GM19239 (cell line): ENCODE measurements at places on chromosomes 5 and 9.

GRCh38 chr9:109967651-109968642, 187.9 kb downstream of the PALM2AKAP2 start:
- no peak for DNase-seq

GRCh38 chr9:136828474-136829140, 13.7 kb upstream of the AJM1 start:
- DNase-seq: no peak

DNA sequence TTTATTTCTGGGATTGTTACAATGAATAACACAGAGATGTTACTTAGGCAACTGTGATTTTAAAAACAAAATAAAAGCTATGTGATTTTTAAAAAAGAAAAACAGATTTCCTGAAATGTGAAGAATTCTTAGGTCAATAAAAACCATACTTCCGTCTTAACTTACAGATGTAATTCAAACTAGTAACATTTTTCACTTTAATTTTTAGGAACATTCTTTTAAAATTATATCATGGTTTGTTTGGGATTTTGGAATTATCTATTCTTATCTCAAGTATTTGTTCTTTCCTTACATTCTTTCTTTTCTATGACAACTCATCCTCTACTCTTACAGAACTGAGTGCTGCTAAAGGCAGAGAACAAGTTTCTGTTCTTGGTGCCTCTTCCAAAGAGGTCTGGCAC, 159.5 kb downstream of the RAPGEF6 start:
- no peak for DNase-seq

DNA sequence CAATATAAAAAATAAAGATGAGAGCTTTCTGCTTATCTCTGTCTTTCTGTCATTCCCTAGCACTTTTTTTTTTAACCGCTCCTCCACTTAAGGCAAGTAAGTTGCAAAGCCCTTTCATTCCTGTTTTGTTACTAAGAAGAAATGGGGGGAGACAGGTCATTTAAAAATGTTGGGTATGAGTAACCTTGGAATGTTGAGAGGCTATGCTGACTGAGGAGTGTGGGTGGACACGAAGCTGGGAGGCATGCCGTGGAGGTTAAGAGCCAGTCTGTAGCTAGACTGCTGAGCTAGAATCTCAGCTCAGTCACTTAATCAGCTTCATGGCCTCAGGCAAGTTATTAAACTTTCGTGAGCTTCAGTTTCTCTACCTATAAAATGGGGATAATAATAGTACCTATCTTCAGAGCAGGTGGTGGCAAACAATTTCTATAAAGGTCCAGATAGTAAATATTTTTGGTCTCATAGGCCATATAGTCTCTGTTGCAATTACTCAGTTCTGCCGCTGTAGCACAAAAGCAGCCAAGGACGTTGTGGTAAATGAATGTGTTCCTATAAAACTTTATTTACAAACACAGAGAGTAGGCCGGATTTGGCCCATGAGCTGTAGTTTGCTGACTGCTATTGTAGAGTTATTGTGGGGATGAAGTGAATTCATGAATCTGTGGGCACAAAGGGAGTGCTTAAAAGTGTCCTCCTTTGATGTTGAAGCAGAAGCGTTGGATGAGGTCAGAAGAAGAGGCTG, 220.0 kb downstream of the GABBR2 start:
- no peak for DNase-seq

GRCh38 chr9:92728831-92729734, 35.5 kb downstream of the BICD2 start:
- peak; percentile 77 for DNase-seq

DNA sequence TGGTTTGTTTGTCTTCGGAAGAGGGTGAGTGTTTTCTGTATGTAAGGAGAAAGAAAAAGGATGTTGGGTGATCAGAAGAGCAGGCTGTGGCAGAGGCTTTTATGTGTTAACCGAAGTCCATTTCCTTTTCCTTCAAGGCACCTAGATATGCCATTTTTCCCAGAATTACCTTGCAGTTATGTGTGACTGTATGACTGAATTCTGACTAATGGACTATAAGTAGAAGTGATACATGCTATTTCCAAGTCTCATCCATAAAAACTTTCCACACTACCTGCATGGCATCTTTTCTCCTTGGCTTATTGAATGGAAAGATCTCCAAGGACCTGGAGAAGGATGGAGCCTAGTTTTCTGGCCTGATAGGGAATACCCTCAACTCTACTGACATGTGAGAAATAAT, 10.6 kb upstream of the NDUFS4 start:
- no peak for DNase-seq

GRCh38 chr5:145553177-145553576, 282.0 kb downstream of the PRELID2 start:
- no peak for DNase-seq

DNA sequence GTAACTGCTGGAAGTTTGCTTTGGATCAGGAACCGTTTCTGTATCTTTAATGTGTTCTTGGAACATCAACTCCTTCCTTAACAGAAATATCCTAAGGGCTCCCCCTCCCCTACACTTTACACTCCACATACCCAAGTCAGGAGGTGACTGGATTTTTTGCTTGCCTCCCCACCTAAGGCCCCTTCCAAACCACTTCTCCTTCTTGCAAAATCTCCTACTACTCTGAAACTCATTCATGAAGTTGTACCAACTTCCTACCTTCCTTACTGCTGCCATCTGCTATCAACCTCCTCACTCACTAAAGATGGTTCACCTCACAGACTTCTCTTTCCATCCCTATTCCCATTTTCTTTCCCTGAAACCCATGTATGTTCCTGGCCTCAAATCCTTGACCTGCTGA, 16.1 kb downstream of the TXN start:
- DNase-seq: no peak

GRCh38 chr9:16524823-16525222, 345.6 kb downstream of the BNC2 start:
- no peak for DNase-seq

- no peak for DNase-seq
Observed at GRCh38 chr5:127814588-127814973, 111.4 kb downstream of the CCDC192 start.

- no peak for DNase-seq
Observed at GRCh38 chr5:59617186-59617771, 276.2 kb downstream of the PDE4D start.

- no peak for DNase-seq
Observed at GRCh38 chr9:93207326-93207814, 23.4 kb downstream of the WNK2 start.

GRCh38 chr5:34511063-34511462, 145.1 kb upstream of the RAI14 start:
- DNase-seq: no peak

DNA sequence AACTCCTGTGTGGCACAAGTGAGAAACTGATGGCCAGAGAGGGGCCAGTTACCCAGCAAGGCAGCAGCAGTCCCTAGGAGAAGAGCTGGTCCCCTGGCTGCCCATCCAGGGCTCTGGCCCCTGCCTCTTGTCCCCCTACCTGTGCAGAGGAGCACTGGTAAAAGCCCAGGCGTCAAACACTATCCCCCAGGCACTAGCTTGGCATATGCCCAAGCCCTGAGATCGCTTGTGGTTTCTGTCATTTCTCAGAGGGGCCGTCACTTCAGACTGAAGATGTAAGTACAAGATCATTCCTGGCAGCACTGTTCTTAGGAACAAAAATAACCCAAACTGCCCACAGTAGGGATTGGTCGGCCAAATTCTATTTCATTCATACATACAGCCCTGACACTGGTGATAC, 53.9 kb downstream of the COL15A1 start:
- no peak for DNase-seq

DNA sequence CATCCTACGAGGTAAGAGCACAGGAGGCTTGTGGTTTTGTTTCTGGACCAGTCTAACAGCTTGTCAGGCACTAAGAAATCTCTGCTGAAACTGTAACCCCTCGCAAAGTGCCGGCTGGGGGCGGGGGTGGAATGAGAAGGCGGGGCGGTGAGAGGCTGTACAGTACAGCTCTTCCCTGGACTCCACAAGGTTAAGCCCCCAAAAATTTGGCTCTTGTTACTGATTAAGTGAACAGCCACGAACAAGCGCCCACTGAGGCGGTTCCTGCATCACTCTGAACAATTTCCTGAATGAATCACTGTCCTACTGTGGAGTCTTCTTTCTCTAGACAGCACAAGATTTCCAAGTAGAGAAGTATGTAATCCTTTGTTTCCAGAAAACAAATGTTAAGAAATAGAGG, 6.8 kb downstream of the FBP2 start:
- no peak for DNase-seq

- no peak for DNase-seq
Observed at GRCh38 chr5:132439521-132440089, 51.0 kb downstream of the IRF1 start.

DNA sequence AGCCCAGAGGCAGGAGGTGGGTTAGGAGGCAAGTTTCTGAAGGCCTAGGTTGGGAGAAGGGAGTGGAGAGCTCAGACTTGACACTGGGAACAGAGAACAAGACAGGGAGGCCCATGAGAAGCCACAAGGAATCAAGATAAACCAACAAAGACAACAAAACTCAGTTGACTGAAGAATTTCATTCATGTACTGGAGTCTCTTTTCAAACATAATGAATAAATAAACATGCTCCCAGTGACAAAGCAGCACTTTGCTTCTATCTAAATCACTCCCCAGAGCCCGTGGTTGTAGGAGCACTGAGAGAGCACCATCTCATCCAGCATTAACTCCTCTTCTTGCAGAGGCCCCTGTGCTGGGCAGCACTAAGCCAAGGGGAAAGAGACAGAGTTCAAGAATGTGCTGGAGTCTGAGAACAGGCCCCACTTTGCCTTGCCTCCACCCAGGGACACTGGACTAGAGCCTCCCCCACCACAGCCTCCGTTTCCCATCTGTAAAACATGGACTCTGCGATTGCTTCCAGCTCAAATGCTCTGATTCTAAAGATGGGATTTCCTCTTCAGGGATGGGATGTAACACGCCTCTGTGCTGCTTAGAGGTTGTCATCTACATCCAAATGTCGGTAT, 282.0 kb downstream of the SPOCK1 start:
- no peak for DNase-seq

- DNase-seq: no peak
Observed at GRCh38 chr5:172887692-172888091, 53.6 kb downstream of the ERGIC1 start.

DNA sequence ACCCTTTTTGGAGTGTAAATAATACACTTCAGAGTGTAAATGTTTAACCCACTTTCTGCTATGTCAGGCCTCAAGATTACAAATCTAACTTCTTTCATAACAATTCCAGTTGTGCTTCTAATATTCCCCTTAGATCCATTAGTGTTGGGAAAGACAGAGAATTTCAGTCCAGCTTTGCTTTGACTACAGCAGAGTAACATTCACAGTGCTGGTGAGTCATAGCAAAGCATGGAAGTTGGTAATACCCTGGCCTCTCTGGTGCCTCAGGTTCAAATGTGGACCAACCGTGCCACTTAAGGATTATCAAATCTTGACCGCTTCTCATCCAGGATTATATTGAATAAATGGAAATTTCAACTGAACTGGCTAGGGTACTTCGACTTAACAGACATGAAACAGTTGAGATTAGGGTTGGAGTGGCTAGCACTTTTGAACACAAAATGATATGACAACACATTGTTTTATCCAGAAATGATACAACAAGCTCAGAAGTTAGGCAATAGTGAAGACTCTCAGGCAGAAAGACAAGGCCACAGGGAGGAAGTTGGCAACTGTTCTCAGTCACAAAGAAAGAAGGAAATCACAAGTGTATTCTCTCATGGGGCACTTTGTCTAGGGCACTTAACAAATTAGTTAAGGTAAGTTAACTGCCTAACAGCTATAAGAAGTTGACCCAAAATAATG, 24.4 kb upstream of the RASA1 start:
- DNase-seq: no peak

GRCh38 chr5:23483090-23483489, 24.3 kb upstream of the PRDM9 start:
- DNase-seq: no peak

DNA sequence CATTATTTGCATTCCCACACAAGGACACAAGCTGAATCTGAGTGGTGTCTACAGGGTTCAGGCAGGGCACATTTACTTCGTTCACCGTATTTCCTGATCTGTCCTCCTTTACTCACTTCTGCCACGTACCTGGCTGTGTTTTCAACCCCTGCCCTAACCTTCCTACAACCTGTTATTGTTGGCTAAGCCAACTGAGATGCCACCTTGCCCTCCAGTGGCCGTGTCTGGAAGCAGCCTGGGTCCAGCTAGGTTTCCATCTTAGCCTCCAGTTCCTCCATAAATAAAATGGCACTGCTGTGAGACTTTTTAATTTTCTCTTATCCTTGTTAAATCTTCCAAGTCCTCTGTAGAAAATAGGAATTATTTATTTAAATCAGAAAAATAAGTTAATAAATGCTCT, 64.8 kb downstream of the ATP10B start:
- DNase-seq: no peak

GRCh38 chr9:69606089-69606488, 66.1 kb downstream of the APBA1 start:
- no peak for DNase-seq

- no peak for DNase-seq
Observed at GRCh38 chr9:37801287-37801850, 772 bp downstream of the DCAF10 start.

DNA sequence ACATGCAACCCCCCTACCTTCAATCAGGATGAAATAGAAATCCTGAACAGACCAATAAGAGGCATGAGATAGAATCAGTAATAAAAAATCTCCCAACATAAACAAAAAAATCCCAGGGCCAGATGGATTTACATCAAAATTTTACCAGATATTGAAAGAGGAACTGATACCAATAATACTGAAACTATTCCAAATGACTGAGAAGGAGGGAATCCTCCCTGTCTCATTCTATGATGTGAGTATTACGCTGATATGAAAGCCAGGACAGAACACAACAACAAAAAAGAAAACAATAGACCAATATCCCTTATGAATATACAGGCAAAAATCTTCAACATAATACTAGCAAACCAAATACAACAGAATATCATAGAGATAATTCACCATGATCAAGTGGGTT, 109.0 kb upstream of the SMC2 start:
- DNase-seq: no peak

DNA sequence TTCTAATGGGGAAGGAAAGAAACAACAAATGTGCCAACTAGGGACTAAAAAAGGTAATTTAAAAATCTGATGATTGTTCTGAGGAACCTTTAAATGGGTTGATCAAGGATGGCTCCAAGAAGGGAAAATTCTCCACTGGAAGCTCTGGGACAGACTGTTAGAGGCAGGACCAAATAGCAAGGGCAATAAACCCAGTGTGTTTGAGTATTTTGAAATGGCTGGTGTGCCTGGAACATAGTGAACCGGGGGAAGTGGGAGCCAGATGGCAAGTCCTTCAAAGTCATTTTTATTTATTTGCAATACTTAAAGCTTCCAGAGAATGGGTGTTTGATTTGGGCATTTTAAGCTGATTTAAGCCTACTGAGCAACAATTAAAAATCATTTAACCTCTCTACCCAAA, 587.7 kb upstream of the MEF2C start:
- DNase-seq: no peak

- DNase-seq: no peak
Observed at GRCh38 chr5:142969186-142969585, 199.0 kb downstream of the ARHGAP26 start.

GRCh38 chr9:92349771-92350739, 24.3 kb downstream of the CENPP start:
- DNase-seq: no peak

- DNase-seq: no peak
Observed at GRCh38 chr9:1005043-1005667, 28.7 kb downstream of the DMRT3 start.
